ENCODE measurements at places on chromosomes 12 and 14. TPM values are rescaled to one million over a fixed set of nuclear protein-coding genes. Genes with fewer than 3 reads are reported as not detected.

GRCh38 chr12:127687181-127687580, 579.8 kb upstream of the TMEM132C start:
- no peak for DNase-seq

- no peak for DNase-seq
These were observed 4.3 kb downstream of the RNASE1 start for GRCh38 chr14:20798318-20798717.

DNA sequence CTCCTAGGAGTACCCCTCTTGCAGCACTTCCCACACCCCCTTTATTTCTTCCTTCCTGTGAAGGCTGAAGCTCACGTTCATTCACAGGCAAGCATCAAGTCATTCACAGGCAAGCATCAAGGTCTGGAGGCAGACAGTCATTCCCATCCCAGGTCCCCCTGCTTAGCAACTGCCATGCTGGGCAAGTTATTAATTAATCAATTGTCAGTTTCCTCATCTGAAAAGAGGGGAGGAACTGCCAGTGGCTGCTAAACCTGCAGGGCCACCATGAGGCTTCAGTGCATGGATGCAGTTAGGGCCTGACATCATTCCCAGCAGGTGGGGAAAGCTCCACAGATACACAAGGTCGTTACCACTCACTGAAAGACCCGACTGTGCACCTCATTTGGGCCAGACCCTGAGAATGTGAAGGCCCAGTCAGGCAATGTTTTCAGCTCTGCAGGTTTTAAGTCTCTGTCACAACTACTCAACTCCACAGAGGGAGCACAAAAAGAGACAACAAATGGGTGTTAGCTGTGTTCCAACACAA, 85.0 kb upstream of the GPR68 start:
- no peak for DNase-seq

Gene FAM222A
- 21.8 TPM for total RNA-seq

DNA sequence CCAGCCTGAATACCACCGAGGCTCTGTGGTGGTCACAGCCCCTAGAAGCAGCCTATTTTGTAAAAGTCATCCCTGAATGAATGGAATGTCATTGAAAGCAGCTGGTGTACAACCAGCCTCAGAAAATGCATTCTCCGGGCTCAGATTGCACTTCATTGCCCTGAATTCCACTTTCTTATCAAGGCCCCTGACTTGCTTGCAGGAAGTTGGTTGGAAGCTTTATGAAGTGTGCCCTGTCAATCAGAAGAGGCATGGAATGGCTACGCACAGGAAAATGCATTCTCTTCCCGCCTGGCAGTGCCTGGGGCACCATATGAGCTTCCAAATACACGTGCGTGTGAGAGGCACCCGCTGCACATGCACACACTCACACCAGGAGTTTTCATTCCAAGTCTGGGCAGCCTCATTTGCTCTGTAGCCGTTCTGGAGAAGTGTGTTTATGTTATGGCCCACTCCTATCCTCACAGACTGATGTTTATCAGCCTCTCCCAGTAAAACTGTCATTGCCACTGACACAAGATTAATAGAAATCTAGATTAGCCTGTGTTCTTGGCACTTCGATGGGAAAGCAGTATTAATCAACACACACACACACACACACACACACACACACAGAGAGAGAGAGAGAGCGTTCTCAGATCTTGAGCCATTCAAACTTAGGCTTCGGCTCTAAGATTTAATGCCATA, 63.9 kb downstream of the NUAK1 start:
- no peak for DNase-seq
